ENCODE measurements at places on chromosomes 13 and 19.

DNA sequence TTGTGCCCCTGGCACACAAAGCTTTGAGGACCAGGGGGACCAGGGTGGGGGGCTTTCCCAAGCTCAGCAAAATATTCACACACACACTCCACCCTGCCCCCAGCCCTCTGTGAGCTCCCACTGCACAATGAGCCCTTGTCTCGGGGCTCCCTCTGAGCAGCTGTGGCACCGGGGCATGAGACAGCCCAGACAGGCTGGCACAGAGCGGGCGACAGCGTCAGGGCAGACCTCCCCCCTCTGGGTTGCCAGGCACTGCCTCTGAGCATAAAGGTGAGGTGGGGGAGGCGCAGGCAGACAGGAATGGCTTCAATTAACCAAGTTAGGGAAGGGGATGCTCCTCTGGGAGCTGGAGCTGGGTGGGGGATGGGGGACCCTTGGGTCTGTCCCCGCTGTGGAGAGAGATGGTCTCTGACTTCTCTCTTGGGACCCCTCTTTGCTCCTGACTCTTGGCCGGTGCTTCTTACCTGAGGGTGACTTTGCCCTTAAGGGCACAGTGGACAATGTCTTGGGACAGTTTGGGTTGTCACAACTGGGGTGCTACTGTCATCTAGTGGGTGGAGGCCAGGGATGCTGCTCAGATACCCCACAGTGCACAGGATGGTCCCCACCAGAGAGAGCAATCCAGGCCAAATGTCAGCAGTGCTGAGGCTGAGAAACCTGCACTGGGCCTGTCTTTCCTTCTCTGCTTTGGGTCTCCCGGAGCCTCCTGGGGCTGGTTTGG, 30.3 kb downstream of the LYL1 start:
- H3K27me3 ChIP-seq: peaks cover 4% of the 10 kb centered on the region
- H3K27ac ChIP-seq: no peak overlapping the region
- no peaks in the 10 kb centered on the region for H3K4me1 ChIP-seq
- H3K36me3 ChIP-seq: no peaks in the 10 kb centered on the region
- no peak overlapping the region for H3K4me3 ChIP-seq
- no peak for DNase-seq

DNA sequence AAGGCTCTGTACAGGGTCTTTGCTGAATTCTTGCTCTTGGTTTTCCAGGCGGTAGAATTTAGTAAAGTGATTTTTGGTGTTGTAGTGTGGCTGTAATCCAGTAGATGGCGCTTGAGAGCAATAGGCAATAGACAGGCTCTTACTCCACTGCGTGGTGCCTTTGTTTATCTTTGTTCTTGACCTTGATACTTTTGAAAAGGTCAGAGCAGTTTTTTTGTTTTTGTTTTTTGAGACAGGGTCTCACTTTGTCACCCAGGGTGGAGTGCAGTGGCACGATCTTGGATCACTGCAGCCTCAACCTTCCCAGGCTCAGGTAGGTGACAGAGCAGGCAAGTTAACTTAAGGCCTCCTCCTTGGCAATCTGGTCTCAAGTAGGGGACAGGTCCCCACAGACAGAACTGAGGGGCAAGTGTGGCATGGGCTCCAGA, 12.2 kb upstream of the LILRA5 start:
- H3K36me3 ChIP-seq: peaks cover 12% of the 10 kb centered on the region
- H3K4me3 ChIP-seq: peak overlapping the region; percentile 32
- H3K27ac ChIP-seq: peak overlapping the region; percentile 56
- H3K27me3 ChIP-seq: no peaks in the 10 kb centered on the region

GRCh38 chr13:97853550-97853949, 99.9 kb upstream of the IPO5 start:
- peaks cover 8% of the 10 kb centered on the region for H3K4me1 ChIP-seq
- no peaks in the 10 kb centered on the region for H3K36me3 ChIP-seq
- no peak overlapping the region for H3K4me3 ChIP-seq

GRCh38 chr13:59112221-59112718, 1051.5 kb downstream of the DIAPH3 start:
- H3K27me3 ChIP-seq: no peaks in the 10 kb centered on the region
- H3K36me3 ChIP-seq: no peaks in the 10 kb centered on the region
- no peak for DNase-seq
- H3K4me3 ChIP-seq: no peak overlapping the region
- H3K27ac ChIP-seq: no peak overlapping the region

GRCh38 chr19:46499692-46500091, 4.0 kb upstream of the PNMA8B start:
- no peak overlapping the region for H3K27ac ChIP-seq
- DNase-seq: no peak
- H3K27me3 ChIP-seq: peaks cover 29% of the 10 kb centered on the region
- peaks cover under 1% of the 10 kb centered on the region for H3K4me1 ChIP-seq
- H3K4me3 ChIP-seq: no peak overlapping the region

DNA sequence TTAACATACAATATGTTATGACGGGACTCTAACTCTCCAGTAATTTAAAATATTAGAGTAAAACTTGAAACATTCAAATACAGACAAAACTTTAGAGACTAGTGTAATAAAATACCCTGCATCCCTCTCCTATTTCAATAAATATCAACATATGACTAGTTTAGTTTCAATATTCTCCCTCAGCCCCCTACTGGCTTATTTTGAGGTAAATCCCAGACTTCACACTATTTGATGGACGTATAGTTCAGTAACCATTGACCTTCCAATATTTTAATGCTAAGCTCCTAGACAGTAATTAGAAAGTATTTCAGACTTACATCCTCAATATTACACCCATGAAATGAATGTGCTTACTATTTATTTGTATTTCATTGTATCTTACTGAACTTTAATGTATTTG, 180.7 kb upstream of the STARD13 start:
- no peak overlapping the region for H3K27ac ChIP-seq
- peaks cover 5% of the 10 kb centered on the region for H3K27me3 ChIP-seq
- H3K4me3 ChIP-seq: no peak overlapping the region
- H3K4me1 ChIP-seq: no peaks in the 10 kb centered on the region
- no peak for DNase-seq

- H3K36me3 ChIP-seq: no peaks in the 10 kb centered on the region
- no peak overlapping the region for H3K4me3 ChIP-seq
- H3K27me3 ChIP-seq: no peaks in the 10 kb centered on the region
- no peak for DNase-seq
- H3K4me1 ChIP-seq: peaks cover 8% of the 10 kb centered on the region
Observed at GRCh38 chr13:20412691-20413355, 112.8 kb downstream of the CRYL1 start.

- no peaks in the 10 kb centered on the region for H3K4me1 ChIP-seq
- H3K4me3 ChIP-seq: no peak overlapping the region
- peaks cover 2% of the 10 kb centered on the region for H3K27me3 ChIP-seq
- H3K36me3 ChIP-seq: no peaks in the 10 kb centered on the region
- no peak for DNase-seq
- H3K27ac ChIP-seq: no peak overlapping the region
Observed at GRCh38 chr13:34748596-34748995, 193.5 kb upstream of the NBEA start.

- H3K27me3 ChIP-seq: peaks cover 26% of the 10 kb centered on the region
- no peak overlapping the region for H3K4me3 ChIP-seq
- DNase-seq: no peak
- no peaks in the 10 kb centered on the region for H3K4me1 ChIP-seq
- no peaks in the 10 kb centered on the region for H3K36me3 ChIP-seq
Observed at GRCh38 chr13:102903659-102904407, 58.0 kb downstream of the ERCC5 start.

GRCh38 chr19:16385821-16386220, 61.2 kb downstream of the KLF2 start:
- H3K36me3 ChIP-seq: peaks cover 76% of the 10 kb centered on the region
- H3K27ac ChIP-seq: peak overlapping the region; percentile 27
- H3K4me1 ChIP-seq: peaks cover 58% of the 10 kb centered on the region
- no peaks in the 10 kb centered on the region for H3K27me3 ChIP-seq
- no peak overlapping the region for H3K4me3 ChIP-seq
- no peak for DNase-seq

GRCh38 chr19:13670846-13671245, 93.5 kb upstream of the MRI1 start:
- H3K27me3 ChIP-seq: peaks cover 5% of the 10 kb centered on the region
- DNase-seq: no peak
- H3K27ac ChIP-seq: no peak overlapping the region
- H3K4me3 ChIP-seq: no peak overlapping the region

- H3K27ac ChIP-seq: no peak overlapping the region
- H3K27me3 ChIP-seq: no peaks in the 10 kb centered on the region
- H3K4me3 ChIP-seq: no peak overlapping the region
Observed at GRCh38 chr19:17725422-17726078, 6.3 kb downstream of the MAP1S start.

DNA sequence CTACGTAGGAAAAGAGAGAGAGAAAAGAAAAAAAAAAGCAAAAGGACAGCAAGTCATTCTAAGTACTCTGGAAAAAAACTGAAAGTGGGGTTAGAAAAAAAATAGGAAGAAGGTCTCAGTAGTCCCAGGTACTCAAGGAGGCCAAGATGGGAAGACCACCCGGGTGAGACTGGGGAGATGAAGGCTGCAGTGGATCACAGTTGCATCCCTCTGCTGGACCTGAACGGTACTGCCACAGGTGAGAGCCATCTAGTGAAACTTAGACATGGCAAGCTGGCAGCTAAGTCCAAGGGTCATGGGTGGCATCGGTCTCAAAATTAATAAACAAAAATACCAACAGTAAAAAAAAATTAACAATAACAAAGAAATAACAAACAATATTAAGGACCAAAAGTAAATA, 41.0 kb upstream of the ZNF91 start:
- no peak overlapping the region for H3K27ac ChIP-seq
- no peaks in the 10 kb centered on the region for H3K36me3 ChIP-seq
- no peak overlapping the region for H3K4me3 ChIP-seq
- no peaks in the 10 kb centered on the region for H3K27me3 ChIP-seq
- no peak for DNase-seq
- no peaks in the 10 kb centered on the region for H3K4me1 ChIP-seq

DNA sequence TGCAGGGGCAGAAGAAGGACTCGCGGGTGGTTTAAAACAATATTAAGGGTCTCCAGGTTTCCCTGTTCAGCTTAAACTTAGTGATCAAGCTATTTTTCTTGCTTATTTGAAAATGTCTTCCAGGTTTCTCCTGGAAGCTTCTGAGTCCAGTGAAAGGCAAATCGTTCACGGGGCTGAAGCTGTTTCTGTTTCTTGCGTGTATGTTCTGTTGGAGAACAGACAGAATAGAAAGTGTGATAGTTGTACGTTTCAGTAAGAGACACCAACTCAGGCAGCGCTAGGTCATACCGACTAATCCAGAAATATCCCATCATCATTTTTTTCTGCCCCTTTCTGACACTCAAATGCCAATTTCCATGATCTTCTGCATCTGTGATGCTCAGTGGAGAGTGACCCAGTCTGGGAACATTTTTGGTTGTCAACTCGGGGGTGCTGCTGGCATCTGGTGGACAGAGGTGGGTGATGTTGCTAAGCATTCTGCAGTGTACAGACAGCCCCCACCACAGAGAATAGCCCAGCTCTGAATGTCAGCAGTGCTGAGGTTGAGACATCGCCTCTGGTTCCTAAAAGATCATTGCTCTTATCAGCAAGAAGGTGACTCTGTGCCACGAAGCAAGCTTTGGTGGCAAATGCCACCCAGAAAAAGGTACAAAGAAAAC, 4.3 kb downstream of the KLF2 start:
- DNase-seq: no peak
- H3K27me3 ChIP-seq: no peaks in the 10 kb centered on the region
- peak overlapping the region; percentile 94 for H3K27ac ChIP-seq

GRCh38 chr19:4967738-4968461, 1.0 kb upstream of the KDM4B start:
- no peak for DNase-seq
- peak overlapping the region; percentile 76 for H3K4me3 ChIP-seq
- peaks cover 5% of the 10 kb centered on the region for H3K36me3 ChIP-seq
- H3K27ac ChIP-seq: peak overlapping the region; percentile 88
- no peaks in the 10 kb centered on the region for H3K27me3 ChIP-seq
- peaks cover 30% of the 10 kb centered on the region for H3K4me1 ChIP-seq

DNA sequence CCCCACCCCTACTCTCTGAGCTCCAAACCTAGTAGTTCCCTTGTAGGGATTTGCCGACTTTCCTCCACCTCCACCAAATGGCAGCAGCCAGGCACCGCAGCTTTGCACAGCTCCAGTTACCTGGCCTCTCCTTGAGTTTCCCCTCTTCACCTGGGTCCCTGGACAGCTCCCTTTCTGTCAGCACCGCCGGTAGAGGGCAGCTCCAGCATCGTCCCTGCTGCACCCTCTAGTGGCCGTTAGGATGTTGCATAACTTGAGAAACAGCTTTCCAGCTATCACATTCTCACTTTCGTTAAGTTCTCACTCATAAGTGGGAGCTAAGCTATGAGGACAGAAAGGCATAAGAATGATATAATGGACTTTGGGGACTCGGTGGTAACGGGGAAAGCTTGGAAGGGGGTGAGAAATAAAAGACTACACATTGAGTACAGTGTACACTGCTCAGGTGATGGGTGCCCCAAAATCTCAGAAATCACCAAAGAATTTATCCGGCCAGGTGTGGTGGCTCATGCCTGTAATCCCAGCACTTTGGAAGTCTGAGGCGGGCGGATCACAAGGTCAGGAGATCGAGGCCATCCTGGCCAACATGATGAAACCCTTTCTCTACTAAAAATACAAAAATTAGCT, 60.4 kb upstream of the OLFM4 start:
- peaks cover 7% of the 10 kb centered on the region for H3K27me3 ChIP-seq
- peak; percentile 39 for DNase-seq
- no peaks in the 10 kb centered on the region for H3K4me1 ChIP-seq
- H3K36me3 ChIP-seq: no peaks in the 10 kb centered on the region
- no peak overlapping the region for H3K4me3 ChIP-seq

DNA sequence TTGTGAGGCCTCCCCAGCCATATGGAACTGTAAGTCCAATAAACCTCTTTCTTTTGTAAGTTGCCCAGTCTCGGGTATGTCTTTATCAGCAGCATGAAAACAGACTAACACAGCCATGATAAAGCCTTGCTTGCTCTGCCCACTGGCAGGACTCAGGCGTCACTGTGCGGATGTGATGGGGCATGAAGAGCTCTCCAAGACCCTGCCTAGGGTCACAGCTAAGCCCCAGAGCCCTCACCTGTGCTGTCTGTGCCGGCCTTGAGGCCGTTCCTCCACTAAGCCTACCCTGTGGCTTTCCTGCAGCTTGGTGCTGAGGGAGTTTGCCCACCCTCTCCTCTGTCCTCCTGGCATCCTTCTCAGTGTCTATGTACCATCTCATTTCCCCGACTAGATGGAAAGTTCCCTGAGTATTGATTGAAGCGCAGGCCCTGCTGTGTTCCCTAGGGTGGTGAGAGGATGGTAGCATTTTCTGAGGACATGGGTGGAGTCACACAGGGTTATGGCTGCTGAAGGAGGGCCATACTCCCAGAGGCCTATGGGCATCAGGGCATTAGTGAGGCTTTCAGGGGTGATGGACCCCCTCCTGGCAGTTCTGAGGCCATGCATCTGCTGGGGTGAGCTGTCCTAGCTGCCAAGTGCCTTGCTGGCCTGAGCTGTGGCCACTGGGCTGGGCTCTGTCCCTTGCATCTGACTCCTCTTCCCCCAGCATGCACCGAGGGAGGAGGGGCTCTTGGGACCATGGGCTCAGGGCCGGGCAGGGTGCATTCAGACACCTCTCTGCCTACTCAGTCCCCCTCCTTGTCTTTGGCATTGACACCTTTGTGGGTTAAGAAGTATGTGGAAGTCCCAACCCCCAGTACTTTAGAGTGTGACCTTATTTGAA, 75.3 kb downstream of the TEX29 start:
- no peaks in the 10 kb centered on the region for H3K36me3 ChIP-seq
- H3K4me3 ChIP-seq: no peak overlapping the region
- DNase-seq: no peak
- H3K27ac ChIP-seq: no peak overlapping the region
- no peaks in the 10 kb centered on the region for H3K4me1 ChIP-seq
